ENCODE measurements at places on chromosomes 7 and 10.

DNA sequence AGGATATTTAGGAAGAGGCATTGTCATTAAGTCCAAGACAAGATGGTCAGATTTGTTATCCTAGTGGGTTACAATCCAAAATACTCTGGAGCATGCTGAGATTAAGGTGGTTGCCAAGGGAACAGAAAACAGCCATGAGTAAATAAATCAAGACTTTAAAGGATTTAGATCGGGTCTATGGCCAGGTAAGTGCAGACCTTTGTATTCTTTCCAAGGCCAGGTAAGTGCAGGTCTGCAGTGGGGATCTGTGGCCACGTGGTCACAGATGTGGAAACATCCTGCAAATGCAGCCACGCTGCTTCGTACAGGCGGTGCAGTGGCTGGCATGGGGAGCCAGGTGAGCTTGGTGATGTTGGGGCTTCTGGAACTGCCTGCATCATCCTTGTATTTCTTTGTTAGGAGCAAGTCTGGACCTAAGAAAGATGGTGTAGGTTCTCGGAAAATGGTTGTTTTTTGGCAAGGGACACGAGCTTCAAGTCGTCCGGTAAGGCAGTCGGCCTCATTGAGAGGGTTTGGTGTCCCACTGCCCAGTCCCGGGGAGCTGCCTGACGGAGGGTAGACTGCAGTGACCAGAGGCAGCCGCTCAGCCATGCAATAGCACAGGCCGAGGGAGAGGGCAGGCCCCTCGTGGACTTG, 21.8 kb downstream of the ZNF775 start:
- DNase-seq: no peak

- no peak for DNase-seq
Measured at GRCh38 chr7:87213252-87213651, 6.3 kb downstream of the TMEM243 start.

- DNase-seq: no peak
Measured at GRCh38 chr10:72709041-72709440, 17.1 kb downstream of the MCU start.

GRCh38 chr7:37756797-37757551, 73.4 kb downstream of the GPR141 start:
- DNase-seq: no peak

- no peak for DNase-seq
Measured at GRCh38 chr7:128266883-128267594, 26.0 kb downstream of the LEP start.

GRCh38 chr7:77859343-77859742, 60.8 kb downstream of the PHTF2 start:
- DNase-seq: no peak

GRCh38 chr10:19209319-19209718, 160.7 kb downstream of the MALRD1 start:
- no peak for DNase-seq

- no peak for DNase-seq
Measured at GRCh38 chr7:137269240-137269639, 74.3 kb downstream of the PTN start.

DNA sequence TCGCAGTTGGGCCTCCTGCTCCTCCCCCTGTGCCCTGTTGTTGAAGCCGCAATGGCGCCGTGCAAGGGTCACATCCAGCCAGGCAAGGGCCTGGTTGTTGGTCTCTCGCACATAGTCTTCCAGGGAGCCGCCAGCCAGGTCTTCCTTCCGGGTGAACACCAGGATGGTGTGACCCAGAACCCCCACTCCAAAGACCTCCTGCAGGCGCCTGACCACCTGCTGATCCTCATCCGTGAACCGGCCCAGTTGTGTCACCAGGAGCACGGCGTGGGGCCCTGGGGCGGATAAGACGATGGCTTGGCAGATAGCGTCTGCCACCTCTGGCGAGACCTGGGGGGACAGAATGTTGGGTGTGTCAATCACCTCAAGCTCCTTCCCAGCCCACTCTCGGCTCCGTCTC, 4.2 kb downstream of the GIMAP6 start:
- DNase-seq: no peak

GRCh38 chr10:111756217-111757061, 427.1 kb downstream of the GPAM start:
- DNase-seq: no peak

- no peak for DNase-seq
Measured at GRCh38 chr7:93817526-93817925, 73.0 kb downstream of the TFPI2 start.

DNA sequence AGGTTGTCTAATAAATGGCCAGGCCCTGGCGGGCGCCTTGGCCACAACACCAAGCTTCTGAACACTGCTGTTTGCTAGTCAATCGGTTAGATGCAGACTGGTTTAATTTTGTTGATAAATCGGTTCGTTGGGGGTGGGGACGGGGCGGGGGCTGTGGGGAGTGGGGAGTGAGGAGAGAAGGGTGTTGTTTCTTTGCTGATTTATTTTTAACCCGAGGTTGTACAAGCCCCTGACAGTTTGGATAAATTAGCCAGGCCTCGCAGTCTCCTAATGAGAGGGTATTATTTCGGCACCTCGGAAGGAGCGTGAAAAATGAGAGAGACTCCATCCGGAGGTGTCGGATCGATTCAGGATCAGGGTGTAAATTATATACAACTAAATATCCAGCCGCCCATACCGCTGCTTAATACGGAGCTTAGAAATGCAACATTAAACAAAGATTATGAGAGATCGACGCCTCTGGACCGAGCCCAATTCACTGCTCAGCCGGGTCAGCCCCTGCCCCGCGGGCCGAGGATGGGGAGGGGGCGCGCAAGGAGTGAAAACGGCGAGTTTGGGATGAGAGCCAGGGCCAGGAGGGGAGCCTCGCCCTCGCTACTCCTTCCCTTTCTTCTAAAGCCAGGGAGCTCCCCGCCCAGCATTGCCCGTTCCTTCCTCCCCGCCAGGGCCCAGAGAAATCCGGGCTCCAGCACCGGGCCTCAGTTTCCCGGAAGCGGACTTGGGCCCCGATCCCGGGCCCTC, 8.0 kb downstream of the UNCX start:
- no peak for DNase-seq

- DNase-seq: no peak
Measured at GRCh38 chr7:122965306-122965705, 30.2 kb downstream of the TAS2R16 start.

DNA sequence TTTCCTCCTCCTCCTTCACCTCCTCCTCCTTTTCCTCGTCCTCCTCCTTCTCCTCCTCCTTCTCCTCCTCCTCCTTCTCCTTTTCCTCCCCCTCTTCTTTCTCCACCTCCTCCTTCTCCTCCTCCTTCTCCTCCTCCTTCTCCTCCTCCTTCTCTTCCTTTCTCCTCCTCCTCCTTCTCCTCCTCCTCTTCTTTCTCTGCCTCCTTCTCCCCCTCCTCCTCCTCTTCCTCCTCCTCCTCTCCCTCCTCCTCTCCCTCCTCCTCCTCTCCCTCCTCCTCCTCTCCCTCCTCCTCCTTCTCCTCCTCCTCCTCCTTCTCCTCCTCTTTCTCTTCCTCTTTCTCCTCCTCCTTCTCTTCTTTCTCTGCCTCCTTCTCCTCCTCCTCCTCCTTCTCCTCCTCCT, 13.6 kb downstream of the PLXNA4 start:
- DNase-seq: no peak

DNA sequence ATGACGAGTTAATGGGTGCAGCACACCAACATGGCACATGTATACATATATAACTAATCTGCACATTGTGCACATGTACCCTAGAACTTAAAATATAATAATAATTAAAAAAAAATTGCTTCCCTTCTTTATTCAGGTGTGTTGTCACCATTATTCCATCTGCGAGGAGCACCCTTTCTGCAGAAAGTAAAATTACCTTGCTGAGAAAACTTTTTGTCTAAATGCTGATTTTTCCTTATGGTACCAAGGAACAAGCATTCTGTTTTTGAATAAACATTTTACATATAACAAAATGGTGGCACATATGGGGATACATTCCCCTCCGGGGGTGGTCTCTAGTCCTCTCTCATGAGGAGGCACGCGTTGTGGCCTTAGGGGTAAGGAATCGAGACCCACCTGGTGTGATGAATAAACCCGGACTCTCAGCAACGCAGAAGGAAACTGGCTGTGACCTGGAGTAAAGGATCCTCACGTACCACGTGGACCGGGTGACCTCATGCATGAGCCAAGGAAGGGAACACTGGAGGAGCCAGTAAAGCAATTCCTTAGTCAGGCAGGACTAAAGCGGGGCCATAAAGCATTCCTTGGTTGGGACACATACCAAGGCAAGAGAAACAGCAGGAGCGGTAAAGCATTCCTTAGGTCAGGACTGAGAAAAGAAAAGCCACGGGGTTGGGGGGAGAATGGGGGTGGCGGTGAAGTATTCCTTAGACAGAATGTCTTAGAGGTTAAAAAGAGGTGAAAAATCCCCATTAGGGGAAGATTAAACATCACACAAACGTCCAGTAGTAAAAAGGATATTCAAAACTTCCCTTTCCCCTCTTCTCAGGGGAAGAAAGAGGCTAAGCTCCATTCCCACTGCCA, 20.8 kb upstream of the OPTN start:
- no peak for DNase-seq

GRCh38 chr10:58590152-58590840, 77.6 kb downstream of the BICC1 start:
- DNase-seq: no peak

DNA sequence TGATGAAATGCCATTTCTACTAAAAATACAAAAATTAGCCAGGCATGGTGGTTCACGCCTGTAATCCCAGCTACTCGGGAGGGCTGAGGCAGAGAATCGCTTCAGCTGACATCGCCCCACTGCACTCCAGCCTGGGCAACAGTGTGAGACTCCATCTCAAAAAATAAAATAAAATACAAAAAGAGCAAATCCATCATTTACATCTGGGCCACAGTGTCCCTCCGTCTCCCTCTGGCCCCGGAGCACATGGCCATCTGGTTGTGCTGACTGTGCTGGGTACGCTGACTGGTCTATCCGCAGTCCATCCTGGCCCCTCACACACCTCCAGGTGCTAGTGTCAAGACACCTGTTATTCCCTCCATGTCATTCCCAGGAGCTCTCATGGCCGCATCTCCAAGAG, 42.1 kb downstream of the KCNH2 start:
- no peak for DNase-seq

DNA sequence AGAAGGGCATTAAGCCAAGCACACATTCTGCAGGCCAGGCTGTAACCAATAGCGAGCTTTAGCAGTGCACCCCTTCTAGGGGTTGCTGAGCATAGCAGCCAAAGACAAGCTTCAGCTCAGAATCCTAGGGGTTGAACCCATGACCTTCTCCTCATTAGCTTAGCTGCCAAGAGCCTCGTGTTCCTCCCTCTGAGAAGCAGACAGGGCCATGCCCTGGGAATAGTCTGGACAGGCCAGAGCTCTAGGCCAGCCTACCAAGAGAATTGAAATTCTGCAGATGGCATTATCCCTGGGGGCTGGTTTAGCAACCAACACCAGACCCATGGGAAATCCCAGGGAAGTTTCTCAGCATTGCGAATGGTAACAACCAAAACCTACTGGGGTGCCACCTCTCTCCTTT, 77.2 kb downstream of the PLXNA4 start:
- DNase-seq: no peak

- no peak for DNase-seq
Measured at GRCh38 chr7:136114966-136115762, 138.0 kb upstream of the MTPN start.
